ENCODE measurements at places on chromosomes 16 and 17.

DNA sequence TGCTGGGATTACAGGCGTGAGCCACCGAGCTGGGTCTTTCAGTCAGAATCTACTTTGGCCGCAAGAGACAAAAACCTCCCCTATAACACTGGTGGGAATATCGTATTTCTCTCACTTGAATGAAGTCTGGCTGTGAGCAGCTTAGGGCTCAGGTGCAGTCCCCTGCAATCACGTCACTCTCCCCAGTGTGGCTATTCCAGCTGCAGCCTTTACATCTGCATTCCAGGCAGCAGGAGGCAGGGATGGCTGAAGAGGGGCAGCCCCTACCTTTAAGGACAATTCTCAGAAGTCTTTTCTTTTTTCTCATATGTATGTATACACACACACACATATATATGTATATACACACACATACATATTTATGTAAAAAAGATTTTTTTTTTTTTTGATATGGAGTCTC lies 3.0 kb downstream of the DEF8 start:
- no peak for DNase-seq

GRCh38 chr17:79624718-79625478 lies 14.0 kb upstream of the RBFOX3 start:
- no peak for DNase-seq

DNA sequence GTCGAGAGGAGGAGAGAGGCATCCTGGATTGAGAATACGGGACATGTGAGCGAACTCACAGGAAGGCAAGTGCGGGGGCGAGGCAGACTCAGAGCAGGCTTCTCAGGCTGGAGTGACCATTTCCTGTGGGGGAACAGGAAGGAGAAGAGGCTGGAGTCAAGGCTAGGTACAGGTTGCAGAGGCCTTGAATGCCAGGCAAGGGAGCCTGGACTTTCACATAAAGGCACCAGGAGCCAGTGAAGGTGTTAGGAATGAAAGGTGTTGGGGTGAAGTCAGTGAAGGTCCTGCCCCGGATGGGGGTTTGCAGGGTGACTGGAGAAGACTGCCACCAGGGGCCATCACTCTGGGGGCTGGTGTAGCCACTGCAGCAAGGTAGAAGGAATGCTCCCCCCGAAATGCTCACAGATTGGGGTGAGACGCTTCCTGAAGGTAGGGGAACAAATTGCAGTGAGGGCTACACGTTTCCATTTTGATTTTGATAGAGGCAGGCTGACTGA lies 5.3 kb upstream of the GPRC5C start:
- no peak for DNase-seq

- DNase-seq: no peak
Observed at GRCh38 chr17:63433746-63434591, 12.1 kb downstream of the CYB561 start.

GRCh38 chr16:14658063-14658462 lies 25.3 kb downstream of the BFAR start:
- DNase-seq: peak; percentile 63

- peak; percentile 72 for DNase-seq
Observed at GRCh38 chr16:87725596-87726235, 40.1 kb downstream of the KLHDC4 start.

- no peak for DNase-seq
Observed at GRCh38 chr16:66562409-66562808, 3.8 kb upstream of the CMTM1 start.

All from SJCRH30 (cell line).